Cardiac septum (tissue), 1 donor: ENCODE measurements at places on chromosomes 1 and 21.

- DNase-seq = no peak
Observed at GRCh38 chr21:26449161-26449560, 123.9 kb downstream of the CYYR1 start.

DNA sequence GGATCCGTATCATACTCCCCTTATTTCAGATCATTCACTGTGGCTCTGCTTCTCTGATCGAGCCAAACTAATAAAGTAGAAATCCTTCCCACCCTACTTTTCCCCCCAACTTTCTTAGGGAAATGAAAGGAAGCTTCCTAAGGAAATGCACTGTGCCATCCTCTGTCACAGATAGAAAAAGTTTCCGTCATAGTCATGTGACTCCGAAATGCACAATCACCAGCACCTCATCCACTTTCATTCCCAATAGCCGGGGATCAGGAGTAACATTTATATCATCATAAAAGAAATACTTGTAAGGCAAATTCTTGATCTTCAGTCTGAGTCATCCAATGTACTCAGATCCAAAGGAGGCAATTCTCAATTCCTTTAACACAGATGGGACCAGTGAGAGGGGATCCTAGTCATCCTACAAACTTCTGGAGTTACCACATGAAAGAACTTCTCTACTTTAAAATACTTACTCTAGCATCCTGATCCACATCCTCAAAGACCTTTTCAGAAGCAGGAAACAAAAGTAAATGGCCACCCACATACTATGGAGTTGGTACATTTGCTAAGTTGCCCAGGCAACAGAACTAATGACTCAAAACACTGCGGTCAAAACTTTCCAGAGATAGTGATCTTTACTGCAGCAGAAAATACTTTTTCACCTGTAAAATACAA, 97.8 kb upstream of the ZC3H11B start:
- no peak for DNase-seq

DNA sequence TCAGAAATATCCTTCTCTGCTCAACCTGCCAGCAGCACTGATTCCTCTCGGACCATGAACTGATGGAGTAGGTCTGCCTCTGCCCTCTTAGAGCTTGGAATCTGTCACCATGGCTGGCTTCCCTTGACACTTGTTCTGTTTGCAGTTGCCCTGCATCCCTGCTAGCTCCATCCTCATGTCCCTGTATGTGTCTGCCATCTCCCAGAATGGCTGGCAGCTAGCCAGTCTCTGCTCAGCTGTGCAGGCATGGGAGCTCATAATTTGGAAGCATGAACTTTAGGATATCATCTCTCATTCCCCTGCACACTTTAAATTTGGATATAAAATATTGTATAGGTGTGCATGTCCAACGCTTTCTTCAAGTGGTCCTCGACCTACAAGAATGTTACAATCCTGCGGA, 95.4 kb downstream of the C1orf94 start:
- DNase-seq = no peak

DNA sequence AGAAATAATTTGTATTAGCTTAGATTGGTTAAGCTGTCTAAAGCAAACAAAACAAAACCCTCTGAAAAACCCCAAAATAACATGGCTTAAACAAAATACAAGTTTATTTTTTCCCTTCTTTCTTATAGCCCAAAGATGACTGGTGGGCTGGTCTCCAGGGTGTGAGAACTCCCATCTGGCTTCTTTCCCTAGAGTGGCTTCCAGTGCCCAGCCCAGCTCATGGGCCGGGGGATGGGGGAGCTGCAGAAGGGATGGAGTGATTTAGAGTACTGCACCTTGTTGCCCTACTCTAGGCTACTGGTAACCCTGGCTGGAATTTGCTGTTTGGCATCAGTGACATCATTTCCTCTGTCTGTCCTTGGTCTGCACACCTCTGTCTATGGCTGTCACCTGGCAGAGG, 223.0 kb downstream of the PBX1 start:
- DNase-seq = no peak

DNA sequence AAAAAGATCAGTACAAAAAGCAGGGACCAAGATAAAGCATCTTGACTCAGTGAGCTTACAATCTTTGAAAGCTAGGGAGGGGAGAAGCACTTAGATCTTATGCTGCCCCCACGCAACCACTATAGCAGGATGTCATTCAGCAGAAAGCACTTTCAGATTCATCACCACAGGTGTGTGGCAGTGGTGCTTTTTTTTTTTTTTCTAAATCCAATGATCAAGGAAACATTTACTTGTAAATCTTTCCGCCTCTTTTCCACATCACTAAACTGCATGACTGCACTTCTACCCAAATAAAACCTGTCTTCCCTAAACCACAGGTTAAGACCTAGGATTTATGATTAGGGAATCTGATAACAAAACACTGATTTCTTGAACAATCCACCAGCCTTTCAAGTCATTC, 154.8 kb downstream of the SLC45A1 start:
- no peak for DNase-seq

GRCh38 chr1:27132624-27133023, 22.3 kb downstream of the SLC9A1 start:
- DNase-seq = no peak

DNA sequence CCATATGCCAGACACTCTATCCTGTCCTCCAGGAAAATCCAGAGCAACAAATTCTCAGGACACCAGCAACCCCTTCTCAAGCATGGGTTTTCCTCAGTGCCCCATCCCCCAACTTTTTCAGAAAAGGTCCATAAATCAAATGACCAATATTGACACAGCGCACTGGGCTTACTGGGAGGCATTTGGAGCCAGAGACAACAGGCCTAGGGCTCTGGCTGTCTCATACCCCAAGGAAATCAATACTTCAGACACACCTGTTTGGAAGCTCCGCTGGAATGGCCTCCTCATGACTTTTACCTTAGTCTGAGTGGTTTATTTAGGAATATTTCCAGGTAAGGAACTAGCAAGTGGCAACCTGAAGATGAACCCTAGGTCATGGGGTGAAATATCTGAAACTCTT, 66.9 kb upstream of the TNR start:
- DNase-seq = no peak

- DNase-seq = no peak
Observed at GRCh38 chr1:115222616-115223402, 115.2 kb downstream of the NGF start.

- DNase-seq = no peak
Observed at GRCh38 chr1:28954126-28954726, 39.9 kb downstream of the EPB41 start.

DNA sequence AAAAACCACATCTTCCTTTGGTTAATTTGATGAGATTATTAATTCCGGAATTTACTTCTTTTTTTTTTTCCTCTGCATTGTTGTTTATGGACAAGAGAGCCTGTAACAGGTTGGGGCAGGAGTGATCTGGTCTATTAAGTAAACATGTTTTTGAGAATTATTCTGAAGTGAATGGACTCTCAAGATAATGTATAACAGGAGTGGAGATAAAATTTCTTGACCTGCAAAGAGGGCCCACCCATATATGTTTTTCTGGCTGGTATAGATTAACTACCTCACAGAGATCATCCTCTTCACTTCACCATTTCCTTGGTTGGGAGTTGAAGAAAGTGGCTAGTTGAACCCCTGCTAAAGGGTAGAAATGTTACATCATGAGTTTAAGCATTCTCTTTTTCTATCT, 10.7 kb downstream of the DDI2 start:
- DNase-seq = no peak
